Left ventricle myocardium superior (tissue), 1 donor: ENCODE measurements at places on chromosomes 16 and 17. TPM values are rescaled to one million over a fixed set of nuclear protein-coding genes. Genes with fewer than 3 reads are reported as not detected.

DNA sequence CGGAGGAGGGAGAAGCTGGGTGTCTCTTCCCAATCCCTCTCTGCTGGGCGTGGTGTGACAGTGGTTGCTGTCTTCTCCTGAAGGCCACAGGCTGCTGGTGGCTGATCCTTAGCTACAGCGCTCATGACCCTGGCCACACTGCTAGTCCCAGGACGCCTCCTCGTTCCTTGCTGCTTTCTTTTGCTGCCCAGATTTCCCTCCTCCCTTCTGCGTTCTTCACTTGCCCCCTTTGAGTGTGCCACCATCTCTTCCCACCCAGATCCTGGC is 90.1 kb downstream of the MRC2 start:
- DNase-seq: no peak

GRCh38 chr17:3571043-3571900 is 13.7 kb upstream of the TRPV3 start:
- DNase-seq: no peak

GRCh38 chr17:38508954-38509771 is 80.9 kb downstream of the ARHGAP23 start:
- DNase-seq: peak; percentile 85

DNA sequence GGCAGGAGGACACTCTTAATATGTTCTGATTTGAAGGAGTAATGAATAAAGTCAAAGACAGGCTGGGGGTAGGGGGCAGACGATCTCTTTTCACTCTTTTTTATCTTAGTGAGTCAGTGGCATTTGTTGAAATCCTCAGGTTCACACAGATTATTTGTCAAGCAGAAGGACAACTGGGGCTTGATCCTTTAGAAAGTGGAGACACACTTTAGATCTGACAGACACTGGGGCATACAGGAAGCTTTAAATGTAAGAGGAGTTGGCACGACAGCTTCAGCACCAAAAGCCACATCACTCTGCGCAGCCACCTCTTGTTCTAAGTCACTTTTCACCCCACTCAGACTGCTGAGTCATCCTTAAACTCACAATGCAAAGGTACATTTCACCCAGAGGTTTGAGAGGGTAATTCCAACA is 121.5 kb downstream of the STXBP4 start:
- no peak for DNase-seq

DNA sequence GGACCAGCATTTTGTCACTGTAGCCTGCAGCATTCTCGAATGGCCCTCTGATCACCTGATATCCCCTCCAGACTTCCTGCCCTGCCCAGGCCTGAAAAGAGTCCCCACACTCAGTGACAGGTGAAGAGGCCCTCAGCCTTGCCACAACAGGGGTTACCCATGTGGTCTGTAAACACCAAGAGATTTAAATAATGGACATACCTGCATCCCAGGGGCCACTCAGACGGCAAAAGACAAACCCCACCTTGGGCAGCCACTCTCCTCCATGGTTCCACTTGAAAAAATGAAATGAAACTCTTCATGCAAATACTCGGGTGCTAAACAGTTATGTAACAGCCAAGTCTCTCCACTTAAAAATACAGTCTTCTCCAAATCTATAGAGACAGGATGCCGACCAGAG is 22.9 kb upstream of the PECAM1 start:
- DNase-seq: no peak

Gene OR4D1
- not detected for total RNA-seq
